Fibroblast of gingiva (primary cell): ENCODE measurements at places on chromosomes 12 and 14.

- DNase-seq: no peak
Measured at GRCh38 chr12:5898874-5899273, 46.2 kb downstream of the ANO2 start.

DNA sequence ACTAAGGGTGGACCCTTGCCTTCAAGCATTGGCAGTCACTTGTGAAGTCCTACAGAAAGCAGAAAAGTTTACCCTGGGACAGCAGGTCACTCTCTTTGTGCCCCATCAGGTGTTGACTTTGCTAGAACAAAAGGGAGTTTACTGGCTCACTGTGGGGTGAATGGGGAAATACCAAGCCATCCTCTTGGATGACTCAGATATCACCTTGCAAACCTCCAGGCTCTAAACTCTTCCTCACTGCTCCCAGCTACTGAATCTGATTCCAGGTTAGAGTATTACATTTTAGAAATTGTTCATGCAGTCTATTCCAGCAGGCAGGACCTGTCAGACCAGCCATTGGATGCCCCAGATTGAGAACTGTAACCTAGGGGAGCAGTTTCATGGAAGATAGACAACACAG, 7.3 kb upstream of the EDDM3B start:
- DNase-seq: no peak

- no peak for DNase-seq
Measured at GRCh38 chr14:68820536-68820935, 27.7 kb upstream of the ZFP36L1 start.

- DNase-seq: no peak
Measured at GRCh38 chr12:79827484-79827883, 107.4 kb downstream of the PPP1R12A start.

GRCh38 chr12:47819138-47819895, 386 bp downstream of the HDAC7 start:
- no peak for DNase-seq

GRCh38 chr12:99383258-99383657, 264.3 kb upstream of the GARIN6 start:
- no peak for DNase-seq

GRCh38 chr12:20264608-20265114, 103.7 kb upstream of the PDE3A start:
- peak; percentile 6 for DNase-seq

DNA sequence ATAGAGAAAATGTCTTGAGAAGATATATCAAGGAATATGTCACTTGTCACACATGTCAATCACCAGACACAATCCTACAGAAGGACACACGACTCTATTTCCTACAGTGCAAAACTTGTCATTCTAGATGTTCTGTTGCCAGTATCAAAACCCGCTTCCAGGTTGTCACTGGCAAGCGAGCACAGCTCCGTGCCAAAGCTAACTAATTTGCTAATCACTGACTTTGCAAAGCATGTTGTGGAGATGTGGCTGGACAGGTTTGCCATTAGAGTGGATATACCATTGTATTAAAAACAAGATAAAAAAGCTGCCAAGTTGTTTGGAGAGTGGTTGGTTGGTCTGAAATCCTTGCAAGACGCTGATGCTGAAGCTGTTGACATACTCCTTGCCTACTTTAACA, 7.9 kb upstream of the SGPP1 start:
- no peak for DNase-seq

DNA sequence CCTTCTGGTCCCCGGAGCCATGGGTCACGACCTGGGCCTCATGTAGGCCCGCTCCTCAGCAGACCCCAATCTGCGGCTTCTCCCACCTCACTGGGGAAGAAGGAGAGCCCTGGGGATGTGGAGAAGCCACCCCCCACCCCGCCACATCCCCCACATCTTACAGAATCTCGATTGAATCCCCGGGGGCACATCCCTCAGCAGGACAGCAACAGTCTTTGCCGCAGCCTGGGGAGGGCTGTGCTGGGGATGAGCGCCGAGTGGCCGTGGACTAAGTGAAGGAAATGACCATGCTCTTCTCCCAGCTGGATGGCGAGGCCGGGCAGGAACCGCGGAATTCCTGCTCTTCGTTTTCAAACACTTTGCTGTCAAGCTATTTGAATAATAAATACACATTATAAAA, 169.0 kb upstream of the RTL1 start:
- DNase-seq: no peak

DNA sequence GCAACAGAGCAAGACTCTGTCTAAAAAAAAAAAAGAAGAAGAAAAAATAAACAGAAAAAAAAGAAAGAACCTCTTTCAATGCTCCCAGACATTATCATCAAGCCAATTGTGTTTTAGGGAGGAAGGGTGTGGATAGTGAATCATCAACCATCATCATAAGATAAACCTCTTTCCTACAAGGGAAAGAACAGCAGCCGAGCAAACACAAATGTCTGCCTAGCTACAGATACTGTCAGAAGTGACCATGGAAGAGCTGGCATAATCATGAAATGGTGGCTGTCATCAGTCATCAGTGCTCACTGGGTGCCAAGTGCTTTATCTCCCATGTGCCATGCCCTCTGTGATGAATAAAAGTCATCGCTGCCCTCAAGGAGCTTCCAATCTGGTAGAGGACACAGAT, 46.6 kb downstream of the SLC17A8 start:
- no peak for DNase-seq

- no peak for DNase-seq
Measured at GRCh38 chr14:97978341-97978740, 1181.2 kb downstream of the VRK1 start.

- DNase-seq: no peak
Measured at GRCh38 chr12:65825507-65826352, 1.4 kb downstream of the HMGA2 start.

GRCh38 chr12:57225680-57226210, 3.8 kb upstream of the SHMT2 start:
- no peak for DNase-seq

- no peak for DNase-seq
Measured at GRCh38 chr12:63410197-63410596, 258.1 kb downstream of the DPY19L2 start.

- no peak for DNase-seq
Measured at GRCh38 chr12:117013726-117014125, 85.5 kb downstream of the TESC start.

DNA sequence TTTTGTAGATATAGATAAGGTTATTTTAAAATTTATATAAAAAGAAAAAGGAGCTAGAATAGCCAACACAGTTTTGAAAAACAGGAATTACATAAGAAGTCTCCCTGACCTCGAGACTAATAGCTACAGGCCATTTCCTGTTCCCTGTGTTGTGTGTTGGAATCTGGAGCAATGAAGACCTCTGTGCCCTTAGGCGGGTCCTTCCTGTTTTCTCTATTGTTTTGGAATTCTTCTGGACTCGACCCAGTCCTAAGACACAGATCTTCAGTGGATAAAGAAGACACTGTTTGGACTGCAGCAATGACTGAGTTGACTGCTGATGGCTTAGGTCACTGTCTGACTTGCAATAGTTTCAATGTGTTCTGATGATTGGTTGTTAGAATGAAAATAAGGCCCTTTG, 26.2 kb downstream of the SNRPF start:
- no peak for DNase-seq

- no peak for DNase-seq
Measured at GRCh38 chr14:81423504-81423903, 23.4 kb upstream of the STON2 start.

GRCh38 chr12:112321245-112321644, 61.0 kb downstream of the HECTD4 start:
- DNase-seq: no peak

DNA sequence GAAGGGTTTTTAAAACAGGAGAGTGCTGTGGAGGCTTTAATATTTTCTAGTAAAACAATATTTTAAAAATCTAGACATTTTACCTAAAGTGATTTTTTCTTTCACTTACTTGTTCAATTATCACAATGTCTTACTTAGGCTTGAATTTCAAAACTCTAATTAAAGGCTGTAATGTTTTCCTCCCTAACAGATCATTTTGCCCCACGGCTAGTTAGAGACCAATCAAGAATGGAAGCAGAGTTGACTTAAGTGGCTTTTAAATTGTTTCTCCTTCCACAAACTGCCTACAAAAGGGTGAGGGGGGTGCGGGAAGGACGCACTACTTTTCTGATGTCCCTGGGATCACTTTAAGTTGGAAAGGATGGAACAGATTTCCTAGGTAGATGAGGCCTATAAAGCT, 9.5 kb upstream of the CFL2 start:
- no peak for DNase-seq

GRCh38 chr12:26177283-26177682, 18.1 kb upstream of the SSPN start:
- no peak for DNase-seq

- no peak for DNase-seq
Measured at GRCh38 chr14:98181241-98181640, 1090.8 kb downstream of the BCL11B start.

- no peak for DNase-seq
Measured at GRCh38 chr12:117080661-117081144, 18.5 kb downstream of the TESC start.

GRCh38 chr14:85463512-85463911, 66.4 kb upstream of the FLRT2 start:
- DNase-seq: no peak

DNA sequence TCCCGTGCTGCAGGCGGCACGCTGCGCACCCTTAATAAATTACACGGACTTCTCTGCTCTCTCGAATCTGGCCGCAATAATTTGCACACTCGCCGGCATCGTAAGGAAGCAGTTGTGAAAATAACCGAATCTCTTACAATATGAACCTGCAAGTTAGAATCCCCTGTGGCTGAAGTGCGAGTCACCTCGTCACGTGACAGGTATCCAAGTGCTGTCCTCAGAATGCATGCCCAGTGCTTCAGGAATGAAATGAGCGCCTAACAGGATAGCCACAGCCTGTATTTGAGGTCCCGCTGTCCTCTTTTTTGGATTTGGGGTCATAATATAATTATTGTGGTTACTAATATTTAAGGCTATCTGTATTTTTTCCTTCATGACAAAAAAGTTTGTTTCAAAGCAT, 82.0 kb downstream of the VWF start:
- no peak for DNase-seq

- DNase-seq: no peak
Measured at GRCh38 chr14:33457617-33458016, 493.3 kb downstream of the EGLN3 start.

DNA sequence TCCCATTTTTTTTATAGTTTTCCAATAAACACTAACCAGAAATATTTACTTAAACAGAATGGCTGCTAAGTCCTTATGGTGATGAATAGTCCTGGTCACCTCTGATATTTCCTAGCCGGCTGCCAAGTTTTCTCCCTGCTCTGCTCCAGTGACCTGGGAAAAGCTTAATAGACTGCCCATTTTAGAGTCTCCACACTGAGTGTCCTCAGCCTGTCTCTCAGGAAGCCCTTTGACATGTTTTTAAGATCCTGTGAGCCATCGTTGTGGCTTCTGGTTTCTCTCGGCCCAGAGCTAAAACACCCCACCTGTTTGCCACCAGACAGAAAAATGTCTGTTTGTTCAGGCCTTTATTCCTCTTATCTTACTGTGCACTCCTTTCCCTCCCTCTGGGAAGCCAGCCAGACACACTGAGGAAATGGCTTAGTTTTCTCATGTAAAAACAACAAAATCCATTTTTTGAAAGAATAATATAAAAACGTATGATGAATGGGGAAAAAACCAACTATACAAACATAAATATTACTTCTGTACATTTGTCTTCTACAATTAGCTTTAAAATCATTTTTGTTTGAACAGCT, 25.4 kb upstream of the ALDH2 start:
- no peak for DNase-seq

DNA sequence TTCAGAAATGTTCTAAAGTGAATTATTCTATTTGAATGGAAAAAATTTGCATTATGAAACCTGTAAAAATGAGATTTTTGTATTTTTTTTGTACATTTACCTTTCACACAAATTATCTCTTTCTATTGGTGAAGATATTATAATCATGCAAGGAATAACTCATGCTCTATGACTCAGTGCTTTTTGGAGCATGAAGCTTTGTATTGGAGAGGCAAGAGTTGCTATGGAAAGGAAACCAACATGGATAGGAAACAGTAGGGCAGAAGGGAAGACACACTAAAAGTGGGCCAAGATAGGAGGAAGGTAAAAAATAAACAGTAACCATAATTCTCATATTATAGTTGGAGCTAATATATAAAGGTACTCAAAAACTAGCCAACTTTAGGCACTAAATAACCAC, 79.0 kb downstream of the PLCZ1 start:
- DNase-seq: no peak

- no peak for DNase-seq
Measured at GRCh38 chr12:104480012-104480411, 23.3 kb downstream of the CHST11 start.
